Stimulated activated CD4-positive, alpha-beta T cell treated with anti-CD3 and anti-CD28 coated beads, Interleukin-15, amount 100 ng/mL, for 1 hour (primary cell): ENCODE measurements at places on chromosomes 6 and 20.

DNA sequence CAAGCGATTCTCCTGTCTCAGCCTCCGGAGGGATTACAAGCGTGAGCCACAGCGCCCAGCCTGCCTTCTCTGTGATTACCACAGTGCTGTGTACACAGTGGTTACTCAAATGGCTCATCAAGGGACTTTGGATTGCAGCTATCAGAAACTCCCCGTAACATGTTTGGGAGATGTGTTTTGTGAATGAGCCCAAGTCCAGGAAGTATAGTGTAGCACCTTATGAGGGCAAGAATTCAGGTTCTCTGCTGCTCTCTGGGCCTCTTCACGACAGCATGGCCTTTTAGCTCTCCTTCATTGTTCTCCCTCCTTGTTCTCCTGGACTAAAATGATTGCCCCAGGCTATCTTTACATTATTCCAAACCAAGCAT is 34.1 kb upstream of the RPL7L1 start:
- DNase-seq, result no peak

DNA sequence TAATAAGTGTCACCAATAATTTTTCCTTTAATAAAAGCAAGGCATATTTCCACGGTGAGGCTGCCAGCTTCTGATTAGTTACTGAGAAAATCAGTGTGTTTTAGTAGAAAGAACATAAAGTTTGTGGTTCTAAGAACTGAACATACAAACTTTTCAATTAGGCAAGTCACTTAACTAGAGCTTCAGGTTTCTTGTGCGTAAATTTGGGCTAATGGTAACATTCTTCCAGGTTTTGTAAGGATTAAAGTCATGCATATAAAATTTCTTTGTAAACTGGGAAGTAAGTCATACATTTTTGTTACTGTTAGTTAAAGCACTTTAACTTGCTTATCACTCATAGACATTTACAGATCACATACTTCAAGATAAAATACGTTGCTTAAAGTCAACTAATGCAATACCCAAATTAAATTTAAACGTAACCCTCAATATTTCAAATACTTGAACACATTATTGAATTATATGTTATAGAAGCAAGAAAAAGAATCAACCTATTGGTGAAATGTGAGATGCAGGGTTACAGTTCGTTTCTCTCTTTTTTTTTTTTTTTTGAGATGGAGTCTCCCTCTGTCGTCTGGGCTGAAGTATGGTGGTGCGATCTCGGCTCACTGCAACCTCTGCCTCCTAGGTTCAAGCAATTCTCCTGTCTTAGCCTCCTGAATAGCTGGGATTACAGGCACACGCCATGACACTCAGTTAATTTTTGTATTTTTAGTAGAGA is 327.3 kb upstream of the NOX3 start:
- no peak for DNase-seq

GRCh38 chr6:62763125-62763912 is 447.9 kb upstream of the FKBP1C start:
- DNase-seq, result no peak

DNA sequence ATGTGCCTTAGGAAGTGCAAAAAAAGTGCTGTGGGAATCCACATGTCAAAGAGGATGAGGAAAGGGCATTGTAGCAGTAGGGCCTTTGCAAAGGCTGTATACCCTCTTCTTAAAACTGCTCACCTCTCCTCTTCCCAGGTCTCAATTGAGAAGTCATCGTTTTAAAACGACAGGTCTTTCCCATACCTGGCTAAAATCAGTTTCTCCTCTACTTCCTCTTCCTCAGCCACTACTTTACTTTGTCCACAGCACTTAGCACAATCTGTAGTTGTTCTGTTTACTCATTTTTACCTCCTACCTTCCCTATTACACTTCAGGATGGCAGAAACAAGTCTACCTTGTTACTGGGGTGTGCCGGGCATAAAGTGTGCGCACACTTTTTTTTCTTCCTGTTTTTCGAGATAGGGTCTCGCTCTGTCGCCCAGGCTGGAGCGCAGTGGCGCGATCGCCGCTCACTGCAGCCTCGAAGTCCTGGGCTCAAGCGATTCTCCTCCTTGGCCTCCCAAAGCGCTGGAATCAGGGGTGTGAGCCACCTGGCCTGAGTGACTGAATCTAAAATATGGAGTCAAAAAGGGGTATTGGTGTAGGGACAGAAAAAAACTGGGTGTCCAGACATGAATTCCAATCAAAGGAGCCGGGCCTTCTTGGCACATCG is 9.8 kb upstream of the ELOVL5 start:
- no peak for DNase-seq

DNA sequence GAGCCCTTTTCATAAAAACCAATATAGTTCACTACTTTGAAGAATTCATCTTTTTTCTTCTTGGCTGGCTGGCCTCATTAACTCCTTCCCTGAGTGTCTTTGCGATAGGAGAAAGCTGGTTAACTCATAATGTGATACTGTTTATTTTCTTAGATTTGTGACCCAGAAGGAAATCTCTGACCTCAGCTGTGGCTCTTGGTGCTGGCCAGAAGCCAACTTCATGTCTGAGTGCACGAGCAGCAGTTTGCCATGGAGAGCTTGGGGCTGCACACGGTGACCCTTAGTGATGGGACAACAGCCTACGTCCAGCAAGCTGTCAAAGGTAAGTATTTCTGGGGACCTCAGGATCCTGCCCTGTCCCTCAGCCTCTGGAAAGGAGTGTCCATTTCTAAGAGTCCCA is 16.7 kb upstream of the DEF6 start:
- DNase-seq, result no peak

GRCh38 chr20:2010533-2010932 is 16.7 kb upstream of the PDYN start:
- no peak for DNase-seq

GRCh38 chr6:107075951-107076381 is 39.3 kb downstream of the BEND3 start:
- DNase-seq, result no peak

DNA sequence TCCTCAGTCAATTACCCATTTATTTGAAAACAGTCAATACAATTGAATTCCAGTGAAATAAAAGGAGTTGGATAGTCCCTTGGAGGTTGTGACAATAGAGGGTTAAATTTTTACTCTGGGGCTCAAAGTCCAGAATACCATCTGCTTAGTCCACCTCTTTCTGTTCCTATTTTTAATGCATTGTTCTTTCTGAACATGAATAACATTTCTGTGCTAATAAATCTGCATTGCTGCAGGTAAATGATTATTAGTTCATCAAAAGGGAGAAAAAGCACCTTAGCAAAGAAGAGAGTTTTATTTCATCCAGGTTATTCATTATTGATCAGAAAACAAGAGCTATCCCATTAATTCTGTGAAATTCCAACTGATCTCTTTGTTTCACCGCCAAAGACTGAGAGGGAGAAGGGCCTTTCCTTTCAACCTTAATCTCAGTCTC is 166.1 kb upstream of the OLIG3 start:
- no peak for DNase-seq

GRCh38 chr6:119318176-119318575 is 31.4 kb downstream of the MAN1A1 start:
- no peak for DNase-seq

- DNase-seq, result no peak
Measured at GRCh38 chr20:63572788-63573646, 1.0 kb downstream of the HELZ2 start.

DNA sequence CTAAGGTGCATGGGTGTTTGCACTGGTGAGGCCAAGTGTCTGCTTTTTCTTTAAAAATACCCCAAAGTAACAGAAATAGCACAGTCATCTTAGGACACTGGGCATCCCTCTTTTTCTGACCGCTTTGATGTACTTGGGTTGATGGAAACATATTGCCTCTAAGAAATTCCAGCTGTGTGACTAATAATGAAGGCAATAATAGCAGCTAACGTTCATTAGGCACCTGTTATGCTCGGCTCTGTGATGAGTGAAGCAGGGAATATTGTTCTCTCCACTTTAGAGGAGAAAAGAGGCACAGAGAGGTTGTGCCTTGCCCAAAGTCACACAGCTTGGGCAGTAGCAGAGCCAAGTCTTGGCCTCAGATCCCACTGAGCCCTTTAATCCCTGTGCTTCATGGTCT is 100.7 kb downstream of the F13A1 start:
- no peak for DNase-seq

GRCh38 chr20:58131551-58132142 is 96.8 kb downstream of the ANKRD60 start:
- DNase-seq, result no peak

DNA sequence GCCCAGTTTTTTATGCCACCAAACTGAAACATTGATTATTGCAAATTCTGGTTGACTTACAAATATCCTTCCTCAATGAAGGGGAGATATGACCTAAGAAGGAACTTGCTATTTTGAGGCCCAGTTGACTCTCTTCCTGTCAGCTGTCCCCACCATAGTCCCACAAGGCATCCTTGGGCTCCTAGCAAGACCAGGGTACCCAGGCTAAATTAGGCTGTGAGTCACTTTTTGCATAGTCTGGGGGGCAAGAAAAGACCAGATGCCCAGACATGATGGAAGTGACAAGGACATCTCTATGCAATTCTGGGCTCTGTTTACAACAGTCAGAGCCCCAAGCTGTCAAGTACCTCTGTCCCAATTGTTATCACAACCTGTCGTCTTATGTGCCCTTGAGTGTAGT is 31.8 kb upstream of the MAFB start:
- no peak for DNase-seq

DNA sequence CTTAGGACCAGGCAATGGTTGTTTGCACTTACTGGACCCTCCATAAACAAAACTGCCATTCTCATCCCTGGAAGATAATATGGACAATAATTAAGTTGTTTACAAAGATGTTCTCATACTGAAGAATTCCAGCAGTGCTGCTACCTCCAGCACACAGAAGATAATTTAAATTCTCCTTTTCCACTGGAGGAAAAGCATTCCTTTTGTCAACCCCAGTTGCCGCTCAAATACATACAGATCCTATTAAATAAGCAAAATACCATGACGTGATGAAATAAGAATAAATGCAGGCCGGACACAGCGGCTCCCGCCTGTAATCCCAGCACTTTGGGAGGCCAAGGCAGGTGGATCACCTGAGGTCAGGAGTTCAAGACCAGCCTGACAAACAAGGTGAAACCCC is 54.5 kb upstream of the IPCEF1 start:
- DNase-seq, result no peak

GRCh38 chr6:71011871-71012371 is 55.1 kb upstream of the B3GAT2 start:
- DNase-seq, result no peak

DNA sequence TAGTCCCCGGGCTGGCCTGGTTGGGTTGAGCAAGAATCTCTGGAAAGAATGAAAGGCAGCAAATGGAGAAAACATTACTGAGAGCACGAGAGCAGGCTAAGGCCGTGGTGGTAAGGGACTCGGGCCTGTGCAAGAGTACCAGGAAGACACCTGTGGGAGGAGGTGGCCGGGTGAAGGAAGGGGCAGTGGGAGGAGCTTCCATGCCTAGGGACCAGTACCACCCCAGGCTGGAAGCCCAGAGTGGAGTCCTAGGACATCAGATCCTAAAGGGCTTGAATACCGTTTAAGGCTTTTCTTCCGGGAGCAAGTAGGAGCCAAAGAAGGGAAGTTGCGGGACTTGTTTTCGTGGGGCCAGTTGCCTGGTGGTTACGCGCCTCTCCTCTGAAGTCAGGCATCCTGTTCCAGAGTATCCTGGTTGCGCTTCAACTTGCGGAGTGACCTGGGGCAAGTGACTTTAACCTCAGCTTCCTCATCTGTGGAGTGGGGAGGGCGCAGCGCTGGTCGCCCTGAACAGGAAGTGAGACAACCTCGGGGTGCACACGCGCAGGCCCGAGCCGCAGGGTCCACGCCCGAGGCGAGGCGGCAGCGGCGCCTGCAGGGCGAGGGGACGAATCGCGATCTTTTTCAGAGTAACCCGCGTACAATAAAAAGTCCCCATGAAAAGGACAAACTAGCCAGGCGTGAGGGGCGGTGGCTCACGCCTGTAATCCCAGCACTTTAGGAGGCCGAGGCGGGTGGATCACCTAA is 1.1 kb upstream of the TPD52L2 start:
- peak; percentile 62 for DNase-seq

- DNase-seq, result no peak
Measured at GRCh38 chr6:41367700-41368099, 32.3 kb downstream of the NCR2 start.
